Cardiac fibroblast (primary cell): ENCODE measurements at places on chromosomes 2 and 18.
A peak's percentile ranks its signal among the peaks of the same experiment; 100 is the strongest.

- DNase-seq: no peak
Measured at GRCh38 chr2:164456619-164457018, 164.7 kb downstream of the GRB14 start.

DNA sequence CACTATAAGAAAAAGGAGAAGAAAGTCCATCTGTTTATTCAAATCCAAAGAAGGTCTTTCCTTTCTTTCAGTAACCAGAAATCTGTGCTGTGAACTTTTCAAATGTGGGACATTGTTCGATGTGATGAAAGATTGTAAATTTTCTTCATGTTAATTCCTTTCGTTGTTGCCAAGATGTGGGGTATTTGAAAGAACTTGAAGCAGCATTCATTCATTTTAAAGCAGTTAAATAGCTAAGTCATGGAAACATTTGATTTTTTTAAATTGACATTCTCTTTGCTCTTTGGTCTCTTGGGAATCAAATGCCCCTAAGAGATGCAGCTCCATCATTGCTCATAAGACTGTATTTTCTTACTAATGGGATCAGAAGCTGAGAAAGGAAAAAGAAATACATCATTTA, 93.7 kb upstream of the EHBP1 start:
- DNase-seq: no peak

GRCh38 chr2:153953761-153954160, 82.0 kb downstream of the GALNT13 start:
- no peak for DNase-seq

- peak; percentile 13 for DNase-seq
Measured at GRCh38 chr2:216057688-216058193, 23.9 kb downstream of the PECR start.

- peak; percentile 27 for DNase-seq
Measured at GRCh38 chr2:43100883-43101662, 125.3 kb downstream of the ZFP36L2 start.

- DNase-seq: no peak
Measured at GRCh38 chr2:106540886-106541285, 53.7 kb downstream of the CD8B2 start.

GRCh38 chr2:126946318-126947102, 47.8 kb downstream of the TEX51 start:
- DNase-seq: no peak

GRCh38 chr2:111617299-111618225, 266.4 kb downstream of the ANAPC1 start:
- peak; percentile 52 for DNase-seq

DNA sequence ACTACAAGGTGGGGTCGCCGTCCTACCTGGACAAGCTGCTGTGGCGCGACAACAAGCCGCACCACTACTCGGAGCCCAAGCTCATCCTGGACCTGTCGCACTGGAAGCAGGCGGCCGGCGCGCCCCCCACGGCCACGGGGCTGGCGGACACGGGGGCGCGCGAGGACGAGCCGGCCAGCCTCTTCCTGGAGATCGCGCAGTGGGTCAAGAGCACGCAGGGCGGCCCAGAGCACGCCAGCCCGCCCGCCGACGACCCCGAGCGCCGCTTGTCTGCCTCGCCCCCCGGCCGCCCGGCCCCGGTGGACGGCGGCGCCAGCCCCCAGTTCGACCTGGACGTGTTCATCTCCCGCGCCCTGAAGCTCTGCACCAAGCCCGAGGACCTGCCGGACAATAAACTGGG, 90.4 kb downstream of the MRO start:
- no peak for DNase-seq

GRCh38 chr2:1690056-1690775, 54.1 kb downstream of the PXDN start:
- DNase-seq: no peak

GRCh38 chr2:219661955-219662395, 34.5 kb downstream of the SLC4A3 start:
- peak; percentile 72 for DNase-seq
